RPMI7951 (cell line): ENCODE measurements at places on chromosomes 4 and X. TPM values are rescaled to one million over a fixed set of nuclear protein-coding genes. Genes with fewer than 3 reads are reported as not detected.

Gene GPR34
- not detected in 2 replicates for total RNA-seq

Gene CXCL13
- not detected in 2 replicates for total RNA-seq

Gene SLC9B2
- 8.9 and 9.9 TPM in 2 replicates for total RNA-seq

Gene PNMA6F
- total RNA-seq = not detected in 2 replicates

Gene ZFP92
- total RNA-seq = not detected in 2 replicates

Gene LDB2
- 0.24 and 0.98 TPM in 2 replicates for total RNA-seq
